Activated T-cell treated with anti-CD3 and anti-CD28 coated beads, Interleukin-2, amount 50 U/mL, for 1 hour (primary cell): ENCODE measurements at places on chromosomes 4 and X.

GRCh38 chrX:115494161-115494560, 66.8 kb upstream of the PLS3 start:
- no peak for DNase-seq

- peak; percentile 88 for DNase-seq
Measured at GRCh38 chrX:149938427-149938880, at the start of gene EOLA2. Gene EOLA2, minus strand, starts transcription at chrX:149938491. Its CDS starts 4,617 bp downstream, at chrX:149933874.

DNA sequence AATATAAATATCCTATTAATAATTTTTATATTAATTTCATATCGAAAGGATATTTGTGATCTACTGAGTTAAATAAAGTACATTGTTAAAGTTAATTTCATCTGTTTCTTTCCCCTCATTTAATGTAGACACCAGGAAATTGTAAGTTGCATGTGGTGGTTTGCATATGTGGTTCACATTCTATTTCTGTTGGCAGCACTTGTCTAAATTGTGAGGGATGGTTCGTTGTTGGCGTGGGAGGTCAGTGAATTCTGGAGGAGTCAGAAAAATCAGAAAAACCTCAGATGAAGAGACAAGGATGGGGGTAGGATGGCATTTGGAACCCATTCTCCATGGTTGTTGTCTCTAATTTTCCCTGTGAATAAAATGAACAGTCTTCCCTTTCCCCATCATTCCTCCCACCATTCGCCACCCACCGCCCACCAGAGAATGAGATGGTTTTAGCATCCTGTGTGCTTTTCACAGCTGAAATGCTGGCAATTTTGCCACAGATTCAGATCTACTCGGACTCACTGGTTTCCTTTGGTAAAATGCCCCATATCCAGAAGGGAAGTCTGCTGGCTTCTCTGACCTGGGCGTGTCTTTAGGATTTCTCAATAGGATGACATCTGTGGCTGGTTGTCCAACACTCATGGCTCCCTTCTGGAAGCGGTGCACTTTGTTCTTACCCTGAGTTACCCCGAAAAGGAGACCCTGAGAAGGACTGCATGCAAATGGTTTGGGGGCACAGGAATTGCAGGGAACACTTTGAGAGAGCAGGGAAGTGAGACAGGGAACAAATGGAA, 52.3 kb downstream of the LGI2 start:
- no peak for DNase-seq

DNA sequence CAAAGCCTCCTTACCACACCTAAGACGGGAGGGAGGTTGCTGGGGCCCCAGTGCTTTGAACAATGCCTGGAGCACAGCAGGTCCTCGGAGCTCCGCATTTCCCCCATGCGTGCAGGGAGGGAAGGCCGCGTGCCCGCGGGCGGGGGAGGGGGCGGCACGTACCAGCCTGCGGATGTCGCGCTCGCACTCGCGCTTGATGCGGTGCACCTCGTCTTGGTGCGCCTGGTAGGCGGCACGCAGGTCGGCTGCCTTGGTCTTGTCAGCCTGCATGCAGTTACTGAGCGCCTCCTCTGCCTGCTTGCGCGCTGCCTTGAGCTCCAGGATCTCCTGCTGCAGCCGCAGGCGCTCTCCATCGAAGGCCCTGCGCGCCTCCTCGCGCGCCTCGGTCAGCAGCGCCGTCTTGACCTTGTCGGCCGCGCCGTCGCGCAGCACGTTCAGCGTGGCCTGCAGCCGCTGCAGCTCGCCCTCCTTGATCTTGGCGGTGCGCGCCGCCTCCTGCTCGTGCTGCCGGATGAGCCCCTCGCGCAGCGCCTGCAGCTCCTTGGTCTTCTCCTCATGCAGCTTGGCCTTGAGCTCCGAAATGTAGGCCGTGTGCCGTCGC, 87.2 kb upstream of the C4orf50 start:
- DNase-seq: no peak

- DNase-seq: no peak
Measured at GRCh38 chrX:150212672-150213480, 150.2 kb upstream of the MAMLD1 start.

DNA sequence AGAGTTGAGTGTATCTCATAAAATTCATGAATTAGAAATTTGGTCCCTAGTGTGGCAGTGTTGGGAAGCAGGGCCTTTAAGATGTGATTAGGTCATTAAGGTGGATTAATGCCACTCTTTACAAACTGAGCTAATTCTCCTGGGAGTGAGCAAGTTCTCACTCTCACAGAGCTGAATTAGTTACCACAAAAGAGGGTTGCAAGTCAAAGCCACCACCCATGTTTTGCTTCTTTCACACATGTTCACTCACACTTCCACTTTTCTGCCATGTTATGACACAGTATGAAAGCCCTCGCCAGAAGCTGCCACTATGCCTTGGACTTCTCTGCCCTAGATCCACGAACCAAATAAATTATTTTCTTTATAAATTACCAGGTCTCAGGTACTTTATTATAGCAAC, 332.1 kb downstream of the ARAP2 start:
- no peak for DNase-seq

GRCh38 chrX:66030505-66031317, 9.2 kb downstream of the VSIG4 start:
- DNase-seq: no peak

- DNase-seq: no peak
Measured at GRCh38 chr4:81839347-81840042, 367.8 kb upstream of the RASGEF1B start.

DNA sequence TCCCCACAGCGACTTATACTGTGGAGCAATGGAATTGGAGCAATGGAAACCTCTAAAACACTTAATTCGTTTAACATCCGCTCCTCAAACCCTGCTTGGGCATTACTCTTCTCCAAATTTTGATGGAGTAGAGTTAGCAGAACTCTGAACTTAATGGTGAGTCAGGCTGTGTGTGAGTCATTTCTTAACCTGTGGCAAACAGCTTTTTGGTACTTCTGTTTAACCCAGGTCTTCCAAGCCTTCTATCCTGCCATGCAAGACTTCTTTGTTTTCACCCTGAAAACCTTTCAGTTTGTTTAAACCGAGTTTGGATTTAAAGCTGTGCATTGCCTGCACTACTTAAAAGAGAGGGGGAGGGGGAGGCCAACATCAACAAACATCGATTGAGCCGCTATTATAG, 3.6 kb upstream of the AMOT start:
- no peak for DNase-seq

GRCh38 chrX:43861750-43862149, 20.5 kb downstream of the MAOB start:
- DNase-seq: no peak

- no peak for DNase-seq
Measured at GRCh38 chr4:171629182-171629581, 184.0 kb upstream of the GALNTL6 start.

- DNase-seq: no peak
Measured at GRCh38 chr4:155007660-155008176, 200.7 kb upstream of the NPY2R start.

DNA sequence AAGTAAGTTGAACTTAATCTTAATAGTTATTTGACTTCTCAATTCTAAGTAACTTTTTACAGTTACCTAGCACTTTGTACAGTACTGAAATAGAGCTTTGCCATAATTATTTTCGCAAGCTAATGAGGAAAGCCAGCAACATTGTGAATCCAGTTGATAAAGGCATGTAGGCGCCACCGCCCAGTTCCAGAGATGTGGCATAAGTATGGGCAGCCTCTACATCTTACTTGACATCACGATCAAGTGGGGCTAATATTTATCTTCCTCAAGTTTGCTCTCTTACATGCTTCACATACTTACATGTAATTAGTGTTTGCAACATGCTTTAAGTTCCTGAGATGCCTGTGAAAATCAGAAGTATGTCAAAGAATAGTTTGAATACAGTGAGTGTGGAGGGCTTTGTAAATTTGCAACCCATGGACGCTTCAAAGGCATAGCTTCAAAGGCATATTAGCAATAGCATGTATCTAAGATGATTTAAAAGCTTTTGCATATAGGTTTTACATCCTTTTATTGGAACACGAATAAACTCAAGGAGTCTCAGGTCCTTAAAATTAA, 34.9 kb upstream of the VCX3B start:
- no peak for DNase-seq

GRCh38 chr4:95289028-95289634, 259.6 kb downstream of the UNC5C start:
- DNase-seq: no peak

GRCh38 chr4:145154573-145154972, 25.8 kb downstream of the OTUD4 start:
- DNase-seq: no peak

DNA sequence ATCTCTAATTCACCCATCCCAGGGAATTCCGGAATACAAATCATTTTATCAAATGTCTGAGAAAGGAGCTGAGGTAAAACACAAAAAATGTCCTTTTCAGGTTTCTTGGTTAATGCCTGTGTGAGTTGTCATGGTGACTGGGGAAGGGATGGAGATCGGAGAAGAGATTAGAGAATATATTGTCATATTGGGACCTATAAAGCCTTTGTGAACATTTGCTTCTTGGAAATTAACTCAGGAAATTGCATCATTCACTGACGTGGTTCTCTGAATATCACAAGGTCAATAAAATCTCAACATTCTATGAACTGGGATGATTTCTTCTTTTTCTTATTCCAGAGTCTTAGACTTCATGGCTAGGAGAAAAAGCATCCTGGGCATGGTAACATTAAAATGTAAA, 174.8 kb upstream of the GLRA2 start:
- DNase-seq: no peak

DNA sequence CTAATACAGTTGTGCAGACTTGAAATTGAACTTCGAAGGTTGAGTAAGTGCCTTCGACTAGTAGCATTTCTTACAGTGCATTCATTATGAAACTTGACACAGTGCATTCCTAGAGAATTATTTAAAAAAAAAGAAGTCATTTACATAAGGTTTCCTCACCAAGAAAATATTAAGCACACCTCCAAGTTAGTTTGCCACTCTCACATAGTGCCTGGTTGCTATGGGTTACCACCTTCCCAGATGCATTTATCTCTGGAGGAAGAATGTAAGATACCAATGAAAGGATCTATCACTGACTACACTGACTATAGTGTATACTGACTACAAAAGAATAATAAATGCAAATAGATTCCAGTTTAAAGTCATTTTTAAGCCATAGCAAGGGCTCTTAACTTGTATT, 311.9 kb upstream of the RASGEF1B start:
- no peak for DNase-seq

DNA sequence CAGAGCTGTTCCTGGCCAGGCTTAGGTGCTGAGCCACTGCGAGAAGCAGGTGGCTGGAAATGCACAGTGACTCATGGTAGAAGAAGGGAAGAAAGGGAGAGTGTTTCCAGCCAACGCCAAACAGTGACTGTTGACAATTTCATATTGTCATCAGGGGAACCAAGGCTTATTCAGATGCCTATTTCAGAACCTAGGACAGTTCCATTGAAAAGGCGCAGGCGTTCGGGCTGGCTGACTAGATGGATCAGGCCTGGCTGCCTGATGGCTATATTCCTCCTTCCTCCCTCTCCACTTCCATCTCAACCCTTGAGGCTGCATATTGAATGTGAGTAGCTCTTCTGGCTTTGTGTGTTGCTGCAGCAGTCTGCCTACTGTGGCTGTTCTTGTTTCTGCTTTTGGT, 73.0 kb upstream of the FRMPD4 start:
- no peak for DNase-seq

DNA sequence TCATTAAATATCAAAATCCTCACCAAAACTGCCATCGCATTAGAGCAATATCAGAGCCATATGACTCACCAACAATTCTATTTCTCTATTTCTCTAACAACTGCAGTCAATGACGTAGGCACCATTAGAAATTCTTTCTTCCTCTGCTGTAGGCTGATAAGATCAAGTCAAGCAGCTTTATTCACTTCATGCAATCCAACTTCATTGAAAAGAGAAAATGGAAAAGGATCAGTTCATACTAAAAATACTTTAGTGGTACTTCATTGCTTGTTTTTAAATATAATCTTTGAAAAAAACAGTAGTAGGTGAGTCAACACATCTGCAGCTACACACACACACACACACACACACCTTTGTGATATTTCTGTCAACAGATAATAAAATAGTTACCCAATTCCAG, 345.3 kb upstream of the TENM3 start:
- no peak for DNase-seq

DNA sequence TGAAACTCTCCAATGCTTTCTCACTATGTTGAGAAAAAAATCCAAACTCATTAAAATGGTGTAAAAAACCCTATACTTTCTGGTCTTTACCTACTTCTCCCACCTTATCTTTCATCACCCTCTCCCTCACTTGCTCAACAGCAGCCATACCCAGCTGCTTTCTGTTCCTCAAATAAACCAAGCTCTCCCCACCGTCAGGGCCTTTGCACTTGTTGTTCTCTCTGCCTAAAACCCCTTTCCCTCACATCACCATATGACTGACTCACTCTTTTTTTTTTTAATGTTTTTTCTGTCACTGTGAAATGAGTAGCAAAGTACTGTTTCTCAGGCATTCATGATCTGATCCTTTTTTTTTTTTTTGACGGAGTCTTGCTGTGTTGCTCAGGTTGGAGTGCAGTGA, 122.3 kb upstream of the TMEM164 start:
- no peak for DNase-seq

DNA sequence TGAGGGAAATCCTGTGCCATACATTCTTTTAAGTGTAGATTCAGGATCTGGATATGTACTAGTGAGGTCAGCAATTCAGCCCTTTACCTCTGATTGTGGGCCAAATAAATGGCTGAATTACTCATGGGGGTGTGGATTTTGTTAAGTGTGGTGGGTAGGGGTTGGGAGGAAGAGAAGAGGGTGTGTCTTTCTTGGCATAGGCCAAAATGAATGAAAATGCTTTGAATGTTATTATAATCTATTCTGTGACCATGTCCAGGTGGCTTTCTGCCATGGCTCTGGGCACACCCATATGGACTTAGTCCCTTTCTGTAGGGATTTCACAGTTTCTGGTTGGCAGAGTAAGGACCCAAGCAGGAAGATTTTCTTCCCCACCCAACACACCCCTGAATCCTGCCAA, 244.3 kb downstream of the CBR4 start:
- DNase-seq: no peak

- no peak for DNase-seq
Measured at GRCh38 chr4:65983061-65983460, 312.8 kb upstream of the EPHA5 start.

GRCh38 chr4:139940600-139940999, 213.4 kb downstream of the MAML3 start:
- DNase-seq: no peak

- DNase-seq: no peak
Measured at GRCh38 chr4:169283114-169283509, 12.4 kb upstream of the SH3RF1 start.

DNA sequence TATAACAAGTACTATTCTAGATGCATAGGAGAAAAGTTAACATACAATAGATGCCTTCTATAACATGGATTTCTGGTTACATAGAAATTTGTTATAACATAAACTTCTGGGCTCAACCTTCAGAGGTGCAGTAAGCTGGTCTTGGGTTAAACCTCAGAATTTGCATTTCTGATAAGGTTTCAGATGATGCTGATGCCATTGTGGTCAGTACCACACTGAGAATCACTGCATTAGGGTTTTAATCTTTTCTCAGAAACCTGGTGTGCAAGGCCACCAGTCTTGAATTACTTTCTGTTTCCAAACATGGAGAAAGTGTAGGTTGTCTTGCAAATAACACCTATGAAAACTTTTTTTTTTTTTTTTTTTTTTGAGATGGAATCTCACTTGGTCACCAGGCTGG, 146.2 kb downstream of the SPOCK3 start:
- no peak for DNase-seq
